Midbrain (tissue), 1 donor: ENCODE measurements at places on chromosomes 12 and 14.
A peak's percentile ranks its signal among the peaks of the same experiment; 100 is the strongest.

DNA sequence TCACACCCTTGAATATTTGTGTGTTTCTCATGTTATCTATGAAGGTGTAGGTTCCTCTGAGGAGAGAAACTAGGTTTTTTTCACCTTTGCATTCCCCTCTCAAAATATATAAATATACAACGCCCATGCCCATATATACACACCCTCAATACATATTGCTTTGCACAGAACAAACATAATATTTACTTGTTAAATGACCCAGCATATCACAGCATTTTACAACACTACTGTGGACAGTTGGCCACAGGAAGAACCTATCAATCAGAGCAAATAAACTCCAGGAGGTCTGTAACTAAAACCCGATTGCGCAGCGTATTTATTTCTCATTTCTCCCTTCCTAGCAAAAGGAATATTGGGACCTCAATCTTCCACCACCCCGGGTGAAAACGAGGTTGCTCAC is 196.0 kb downstream of the SLC5A8 start:
- no peak for DNase-seq

- DNase-seq, result no peak
Measured at GRCh38 chr12:6376870-6377666, 1.7 kb upstream of the SCNN1A start.

DNA sequence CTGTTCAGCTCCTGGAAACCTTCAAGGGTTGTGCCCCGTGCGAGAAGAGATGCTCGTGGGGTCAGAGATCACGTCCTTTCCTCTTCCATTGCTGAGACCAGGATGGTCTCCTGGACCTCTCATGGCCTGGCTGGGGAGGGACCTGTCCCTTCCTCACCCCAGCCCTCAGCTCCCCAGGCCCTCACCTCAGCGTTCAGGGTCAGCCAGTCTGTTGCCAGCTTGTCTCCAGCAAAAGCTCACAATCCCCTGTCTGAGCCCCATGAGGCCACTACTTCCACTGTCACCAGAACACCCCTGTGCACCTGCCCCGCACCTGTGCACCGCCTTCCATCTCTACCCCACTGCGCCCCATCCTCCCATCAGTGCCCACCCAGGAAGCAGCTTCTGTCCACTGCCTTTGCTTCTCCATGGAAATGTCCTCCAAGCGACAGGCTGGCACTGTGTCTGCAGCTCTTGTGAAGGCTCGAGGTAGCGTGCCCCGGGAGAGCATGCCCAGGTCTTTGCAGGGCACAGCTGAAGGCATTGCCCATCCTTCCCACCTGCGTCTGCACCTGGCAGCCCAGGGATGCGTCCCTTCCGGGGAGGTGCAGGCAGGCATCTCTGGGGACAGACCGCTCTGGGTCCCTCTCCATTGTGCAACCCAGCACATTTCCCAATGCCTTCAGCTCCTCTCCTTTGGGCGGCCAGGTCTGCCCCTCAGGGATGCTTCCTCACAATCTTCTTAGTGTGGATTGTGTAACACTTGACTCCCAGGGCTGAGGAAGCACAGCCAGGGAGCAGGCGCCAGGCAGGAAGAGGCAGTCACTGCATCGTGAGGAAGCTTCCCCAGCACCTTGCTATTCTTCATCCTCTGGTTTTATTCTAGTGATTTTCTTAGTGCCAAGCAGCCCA is 179.6 kb downstream of the ADGRD1 start:
- no peak for DNase-seq

DNA sequence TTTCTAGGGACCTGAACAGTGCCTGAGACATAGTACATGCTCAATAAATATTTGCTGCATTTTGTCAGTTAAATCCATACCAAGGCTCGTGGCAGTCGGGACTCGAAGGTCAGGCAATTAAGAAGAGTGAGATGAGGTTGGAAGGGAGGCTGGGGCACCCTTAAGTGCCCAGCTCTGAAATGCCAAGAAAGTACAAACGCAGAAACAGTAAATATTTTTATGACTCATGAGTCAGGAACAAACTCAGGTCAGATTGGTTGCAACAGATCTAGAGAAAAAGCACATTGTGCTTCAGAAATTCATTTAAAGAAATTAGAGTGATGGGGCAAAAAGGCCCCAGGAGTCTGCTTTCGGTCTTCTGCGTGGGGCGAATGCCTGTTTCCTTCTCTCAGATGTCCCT is 83.0 kb upstream of the FZD10 start:
- no peak for DNase-seq

DNA sequence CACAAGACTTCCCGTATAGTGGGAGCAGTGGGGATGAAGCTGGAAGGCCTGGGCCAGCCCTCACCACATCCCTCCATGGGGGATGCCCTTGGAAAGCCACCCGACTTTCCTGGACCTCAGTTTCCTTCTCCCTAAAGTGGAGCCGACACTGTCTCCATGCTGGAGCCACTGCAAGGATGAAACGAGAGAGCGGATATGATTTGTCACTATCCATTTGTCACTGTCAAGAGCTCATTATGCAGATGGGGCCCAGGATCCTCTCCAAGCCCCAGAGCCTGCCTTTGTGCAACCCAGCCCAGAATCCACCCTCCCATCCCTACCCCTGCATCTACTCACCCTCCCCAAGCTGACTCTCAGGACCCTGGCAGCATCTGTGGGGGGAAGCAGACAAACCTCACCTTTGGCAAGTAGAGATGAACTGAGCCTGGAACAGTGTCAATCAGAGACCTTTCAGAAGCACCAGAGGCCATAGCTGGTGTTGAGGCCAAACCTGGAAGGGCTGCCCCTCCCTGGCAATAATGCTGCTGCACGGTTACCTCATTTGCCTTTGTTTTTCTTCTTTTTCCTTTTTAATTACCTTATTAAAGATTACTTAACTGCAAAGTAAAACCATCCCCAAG is 287.7 kb upstream of the RTL1 start:
- DNase-seq, result no peak

- DNase-seq, result no peak
Measured at GRCh38 chr14:73740618-73741326, 26.6 kb upstream of the PNMA1 start.

GRCh38 chr14:39974036-39974435 is 541.8 kb upstream of the FBXO33 start:
- DNase-seq, result no peak

DNA sequence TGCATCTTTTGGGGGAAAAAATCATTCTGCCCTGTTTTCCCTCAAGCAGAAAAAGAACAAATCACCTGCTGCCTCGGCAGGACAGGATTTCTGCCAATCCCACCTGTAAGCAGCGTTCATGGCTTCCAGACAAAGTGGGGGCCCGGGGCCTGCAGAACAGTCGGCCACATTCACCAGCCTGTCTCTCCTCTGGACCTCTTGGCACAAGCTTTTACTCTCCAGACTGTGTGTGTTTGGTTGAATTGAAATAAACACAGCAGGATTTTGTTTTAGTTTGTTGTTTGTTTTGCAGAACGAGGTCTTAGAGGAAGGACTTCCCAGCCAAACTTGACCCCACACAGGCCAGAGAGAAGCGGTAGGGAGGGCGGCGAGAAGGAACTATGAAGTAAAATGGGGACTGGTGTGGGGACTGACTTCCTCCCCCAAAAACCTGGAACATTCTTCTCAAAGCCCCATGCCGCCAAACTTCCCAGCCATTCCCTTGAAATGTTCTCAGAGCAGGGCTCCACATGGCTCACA is 41.7 kb upstream of the FOS start:
- peak; percentile 61 for DNase-seq

- DNase-seq, result no peak
Measured at GRCh38 chr12:124756166-124756565, 107.5 kb downstream of the SCARB1 start.

DNA sequence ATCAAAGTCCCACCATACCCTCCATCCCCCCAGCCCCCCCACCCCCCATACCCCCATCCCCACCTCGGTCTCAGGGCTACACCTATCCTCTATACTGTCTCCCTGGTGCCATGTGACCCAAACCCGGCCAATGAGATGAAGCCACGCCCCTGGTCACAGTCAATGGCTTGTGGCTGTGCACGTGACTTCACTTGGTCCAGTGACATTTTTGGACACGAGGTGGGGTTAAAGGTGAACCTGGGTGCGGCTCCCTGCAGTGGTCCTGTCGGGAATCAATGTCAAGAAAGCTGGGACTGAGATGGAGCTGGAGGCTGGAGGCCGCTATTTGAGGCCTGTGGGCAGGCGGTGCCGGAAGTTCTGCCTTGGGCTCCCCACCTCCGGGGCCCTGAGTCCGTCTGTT is 100.7 kb upstream of the MAP1LC3B2 start:
- no peak for DNase-seq

- no peak for DNase-seq
Measured at GRCh38 chr14:38420048-38420447, 164.2 kb upstream of the CLEC14A start.

DNA sequence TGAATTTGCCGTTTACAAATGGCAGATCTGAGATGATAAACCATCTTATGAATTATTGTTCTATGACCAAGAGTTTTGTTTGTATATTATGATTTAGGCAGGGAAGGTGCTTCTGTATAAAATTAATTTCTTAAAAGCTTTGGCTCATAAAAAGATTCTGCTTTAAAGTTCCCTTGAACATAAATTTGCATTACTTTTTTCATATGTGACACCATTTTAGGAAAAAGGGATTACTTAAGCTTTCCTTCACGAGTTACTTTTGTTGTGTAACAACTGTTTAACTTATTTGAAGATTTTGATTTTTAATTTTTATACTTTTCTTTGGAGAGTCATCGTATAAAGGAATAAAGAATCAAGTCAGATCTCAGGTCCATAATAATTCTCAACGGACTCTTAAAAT is 3.3 kb downstream of the ETNK1 start:
- DNase-seq, result peak; percentile 34

GRCh38 chr14:99786511-99786989 is 6.7 kb upstream of the EML1 start:
- no peak for DNase-seq

- DNase-seq, result no peak
Measured at GRCh38 chr12:108750526-108750925, 19.2 kb upstream of the CORO1C start.

GRCh38 chr12:102406033-102406584 is 74.3 kb downstream of the IGF1 start:
- DNase-seq, result peak; percentile 79

DNA sequence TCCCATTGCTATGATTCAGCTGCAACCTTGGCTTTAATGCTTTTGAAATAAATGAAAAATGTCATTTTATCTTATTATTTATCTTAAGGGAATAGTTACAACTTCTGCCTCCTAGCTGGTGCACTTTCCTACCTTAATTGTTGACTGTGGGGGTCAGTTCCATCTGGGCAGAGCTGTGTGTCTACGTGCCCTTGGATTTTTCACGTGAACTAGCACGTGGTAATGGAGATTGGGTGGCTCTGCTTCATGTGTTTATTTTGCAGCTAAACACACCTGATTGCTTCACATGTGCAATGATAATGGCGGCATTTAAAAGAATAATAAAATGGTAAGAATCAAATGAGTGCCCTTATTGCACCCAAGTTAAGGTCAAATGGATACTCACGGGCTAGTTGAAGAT is 10.6 kb upstream of the PELI2 start:
- no peak for DNase-seq

GRCh38 chr12:106097011-106097410 is 41.7 kb downstream of the NUAK1 start:
- no peak for DNase-seq

- DNase-seq, result no peak
Measured at GRCh38 chr14:31774567-31774966, 213.4 kb downstream of the NUBPL start.

- DNase-seq, result no peak
Measured at GRCh38 chr12:106284358-106285105, 18.0 kb upstream of the TCP11L2 start.

GRCh38 chr12:46674800-46675199 is 151.0 kb downstream of the SLC38A4 start:
- DNase-seq, result no peak

DNA sequence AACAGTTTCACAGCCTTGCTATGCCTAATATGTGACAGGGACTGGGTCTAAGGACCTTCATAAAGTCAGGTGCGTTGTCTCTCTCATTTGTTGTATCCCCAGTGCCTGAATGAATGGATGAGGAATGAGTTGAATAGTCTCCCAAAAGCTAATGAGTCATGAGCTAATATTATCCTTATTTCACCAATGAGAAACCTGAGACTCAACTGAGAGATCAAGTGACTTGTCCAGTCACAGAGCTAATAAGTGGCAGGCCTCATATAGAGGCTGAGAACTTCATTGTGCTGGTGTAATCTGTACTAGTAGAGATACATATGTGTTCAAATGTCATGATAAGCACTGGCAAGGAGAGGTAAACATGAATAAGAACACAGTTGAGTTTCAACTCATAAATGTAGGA is 612.4 kb downstream of the NRXN3 start:
- no peak for DNase-seq

GRCh38 chr12:56683-57346 is 9.8 kb upstream of the IQSEC3 start:
- no peak for DNase-seq

- DNase-seq, result no peak
Measured at GRCh38 chr14:89324501-89325298, 92.3 kb downstream of the FOXN3 start.

- DNase-seq, result no peak
Measured at GRCh38 chr12:54439096-54439495, 20.0 kb upstream of the ITGA5 start.

- DNase-seq, result peak; percentile 18
Measured at GRCh38 chr12:79555028-79555925, 135.5 kb downstream of the PAWR start.

DNA sequence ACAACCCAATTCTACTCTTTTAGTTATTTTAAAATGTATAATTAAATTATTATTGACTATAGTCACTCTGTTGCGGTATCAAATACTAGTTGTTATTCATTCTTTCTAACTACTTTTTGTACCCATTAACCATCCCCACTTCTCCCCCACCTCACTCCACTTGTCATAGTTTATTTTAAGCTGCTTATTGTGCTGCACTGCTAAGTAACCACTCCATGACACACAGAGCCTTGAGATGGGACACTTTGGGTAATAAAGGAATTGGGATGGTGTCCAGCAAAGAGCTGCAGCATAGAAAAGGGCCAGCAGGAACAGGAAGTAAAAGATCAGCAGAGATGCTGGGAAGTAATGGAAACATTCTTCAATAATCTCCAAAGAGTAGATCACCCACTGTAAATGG is 123.0 kb downstream of the RPS29 start:
- DNase-seq, result no peak

GRCh38 chr12:117034249-117034648 is 65.0 kb downstream of the TESC start:
- DNase-seq, result no peak

DNA sequence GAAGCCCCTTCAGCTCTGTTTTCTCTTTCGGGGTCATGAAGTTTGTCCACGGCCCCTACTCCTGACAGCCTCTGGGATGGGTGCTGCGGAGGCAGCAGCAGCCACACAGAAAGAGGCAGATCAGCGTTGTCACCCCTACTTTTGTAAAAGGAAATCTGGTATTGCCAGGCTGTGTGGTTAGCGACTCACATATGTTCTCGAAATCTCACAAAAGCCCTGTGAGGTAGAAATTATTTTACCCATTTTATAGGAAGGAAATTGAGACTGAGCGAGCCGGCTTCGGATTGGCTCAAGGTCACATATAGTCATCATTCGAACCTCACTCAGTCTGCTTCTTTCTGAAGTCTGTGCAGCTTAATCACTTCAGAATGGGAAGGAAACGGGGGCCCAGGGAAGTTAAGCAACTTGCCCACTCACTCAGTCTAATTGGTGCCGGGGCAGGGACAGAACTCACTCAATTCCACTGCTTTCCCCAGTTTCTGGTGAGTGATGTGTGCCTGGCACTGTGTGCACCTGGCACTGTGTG is 1.1 kb upstream of the CKAP4 start:
- DNase-seq, result peak; percentile 8

GRCh38 chr12:29012673-29013072 is 136.4 kb upstream of the FAR2 start:
- DNase-seq, result no peak

GRCh38 chr12:121579981-121580868 is 598 bp downstream of the KDM2B start:
- peak; percentile 86 for DNase-seq
